Keratinocyte (primary cell): ENCODE measurements at places on chromosomes 16 and 17.

GRCh38 chr17:75645889-75646637 lies 12.8 kb downstream of the SMIM5 start:
- DNase-seq, result no peak
- peaks cover 44% of the 10 kb centered on the region for H3K4me1 ChIP-seq
- H3K27me3 ChIP-seq, result no peaks in the 10 kb centered on the region
- peaks cover 10% of the 10 kb centered on the region for H3K36me3 ChIP-seq

DNA sequence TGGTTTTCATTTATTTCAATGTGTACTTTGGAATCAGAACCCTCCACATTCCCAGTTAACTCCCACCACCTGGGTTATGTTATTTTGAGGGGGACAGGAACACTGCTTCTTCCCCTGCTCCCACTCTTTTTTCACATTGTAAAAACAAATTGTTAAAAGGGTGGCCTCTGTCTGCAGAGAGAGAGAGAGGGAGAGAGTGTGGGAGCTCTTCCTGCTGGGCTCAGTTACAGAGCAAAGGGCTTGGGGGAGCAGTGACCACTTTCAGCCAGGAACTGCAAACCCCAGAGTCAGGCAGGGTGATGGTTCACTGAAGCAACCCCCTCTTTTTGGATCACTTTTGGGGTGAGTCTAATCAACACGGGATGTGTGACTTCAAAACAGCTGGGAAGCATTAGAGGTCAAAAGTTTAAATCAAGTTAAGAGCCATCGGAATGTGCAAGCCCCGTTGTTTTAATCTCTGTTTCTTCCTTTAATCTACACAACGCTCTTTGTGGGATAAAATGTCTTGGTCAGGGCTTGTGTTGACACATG lies 577.0 kb upstream of the CDH11 start:
- H3K4me3 ChIP-seq, result no peak overlapping the region
- H3K27me3 ChIP-seq, result no peaks in the 10 kb centered on the region
- no peak for DNase-seq
- no peaks in the 10 kb centered on the region for H3K4me1 ChIP-seq
- no peaks in the 10 kb centered on the region for H3K36me3 ChIP-seq

DNA sequence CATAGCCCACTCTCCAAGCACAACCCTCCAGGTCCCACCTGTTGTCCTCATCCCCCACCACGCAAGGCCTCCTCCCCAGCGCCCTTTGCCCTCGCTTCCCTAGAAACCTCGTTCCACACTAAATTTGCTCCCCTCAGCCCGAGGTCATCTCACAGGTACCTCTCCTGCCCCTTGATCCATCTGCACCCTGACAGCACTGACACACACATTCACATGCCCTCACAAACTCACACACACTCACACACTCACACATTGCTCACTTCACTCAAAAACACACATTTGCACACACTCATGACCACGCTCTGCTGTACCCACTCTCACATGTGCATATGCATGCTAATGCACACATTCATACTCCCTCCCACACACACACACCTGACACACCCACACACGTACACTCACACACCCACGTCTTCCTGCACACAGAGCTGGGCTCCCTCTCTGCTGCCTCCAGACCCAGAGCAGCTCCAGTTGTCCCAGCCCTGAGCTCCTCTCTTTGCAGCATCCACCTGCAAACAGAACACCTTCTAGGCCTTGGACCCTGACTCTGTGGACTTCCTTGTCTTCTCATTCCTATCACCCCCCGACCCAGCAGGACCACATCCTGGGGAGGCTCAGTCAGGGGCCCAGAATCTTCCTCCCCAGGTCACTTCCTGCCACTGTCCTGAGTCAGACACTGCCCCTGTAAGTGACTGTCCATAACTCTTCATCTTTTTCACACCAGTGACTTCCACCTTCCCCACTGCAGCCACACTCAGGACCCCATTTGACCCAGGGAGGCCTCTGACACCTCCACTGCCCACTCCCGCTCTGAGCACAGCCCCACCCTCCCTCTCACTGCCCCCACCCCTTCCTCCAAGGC lies 4.9 kb downstream of the ASGR2 start:
- H3K36me3 ChIP-seq, result no peaks in the 10 kb centered on the region
- no peak for DNase-seq
- no peak overlapping the region for H3K27ac ChIP-seq
- H3K27me3 ChIP-seq, result peaks cover 3% of the 10 kb centered on the region
- H3K4me3 ChIP-seq, result no peak overlapping the region

GRCh38 chr17:17039911-17040310 lies 2.3 kb upstream of the MPRIP start:
- H3K27ac ChIP-seq, result no peak overlapping the region
- no peaks in the 10 kb centered on the region for H3K36me3 ChIP-seq
- no peak for DNase-seq
- H3K4me3 ChIP-seq, result no peak overlapping the region

DNA sequence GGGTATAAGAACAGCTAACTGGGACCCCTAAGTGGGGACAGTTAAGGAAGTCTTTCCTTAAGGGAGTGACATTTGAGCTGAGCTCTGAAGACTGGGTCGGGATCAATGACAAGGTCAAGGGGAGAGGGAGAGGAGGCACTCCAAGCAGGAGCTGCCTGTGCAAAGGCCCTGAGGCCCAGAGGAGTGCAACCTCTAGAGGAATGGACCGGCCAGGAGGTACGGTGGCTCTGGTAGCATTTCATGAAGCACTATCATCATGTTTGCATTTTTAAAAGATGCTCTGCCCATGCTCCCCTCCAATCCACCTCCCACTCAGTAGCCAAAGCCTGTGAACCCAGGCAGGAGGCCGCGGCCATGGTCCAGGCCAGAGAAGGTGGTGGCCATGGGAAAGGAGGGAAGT lies 27.4 kb downstream of the RBFOX3 start:
- no peaks in the 10 kb centered on the region for H3K4me1 ChIP-seq
- DNase-seq, result no peak
- H3K4me3 ChIP-seq, result no peak overlapping the region

- peaks cover 17% of the 10 kb centered on the region for H3K27me3 ChIP-seq
- no peak for DNase-seq
- H3K27ac ChIP-seq, result no peak overlapping the region
- H3K4me3 ChIP-seq, result no peak overlapping the region
Measured at GRCh38 chr17:39939106-39939505, 11.6 kb downstream of the LRRC3C start.

DNA sequence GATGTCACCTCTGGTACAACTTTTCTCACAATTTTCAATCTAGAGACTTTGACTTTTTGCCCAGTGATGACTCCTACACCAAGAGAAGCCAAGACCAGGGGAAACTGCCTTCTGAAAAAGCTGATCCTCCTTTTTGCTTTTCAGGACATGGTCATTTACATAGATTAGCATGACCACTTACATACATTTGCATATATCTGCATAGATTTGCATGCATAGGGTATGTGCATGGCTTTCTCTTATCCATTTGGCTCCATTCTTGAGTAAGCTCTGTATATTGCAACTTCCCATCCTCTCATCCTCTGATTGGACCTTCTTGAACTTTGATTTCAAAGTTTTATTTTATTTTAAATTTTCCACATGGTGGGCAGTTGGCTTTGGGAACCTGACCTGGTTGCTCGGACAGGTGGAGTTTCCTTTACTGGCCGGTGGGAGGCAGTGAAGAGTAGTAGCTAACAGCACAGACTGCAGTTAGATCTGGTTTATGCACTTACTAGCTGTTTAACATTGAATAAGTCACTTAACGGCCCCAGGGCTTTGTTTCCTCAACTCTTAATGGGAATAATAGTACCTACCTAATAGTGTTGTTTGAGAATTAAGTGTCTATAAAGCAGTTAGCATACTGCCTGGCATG lies 92.9 kb downstream of the GPR139 start:
- H3K27ac ChIP-seq, result no peak overlapping the region
- H3K4me3 ChIP-seq, result no peak overlapping the region
- H3K4me1 ChIP-seq, result no peaks in the 10 kb centered on the region
- no peak for DNase-seq
- no peaks in the 10 kb centered on the region for H3K27me3 ChIP-seq

- no peaks in the 10 kb centered on the region for H3K27me3 ChIP-seq
- H3K4me3 ChIP-seq, result no peak overlapping the region
- peak overlapping the region; percentile 29 for H3K27ac ChIP-seq
- peaks cover 29% of the 10 kb centered on the region for H3K4me1 ChIP-seq
Measured at GRCh38 chr17:2081564-2081963, 26.7 kb downstream of the HIC1 start.

DNA sequence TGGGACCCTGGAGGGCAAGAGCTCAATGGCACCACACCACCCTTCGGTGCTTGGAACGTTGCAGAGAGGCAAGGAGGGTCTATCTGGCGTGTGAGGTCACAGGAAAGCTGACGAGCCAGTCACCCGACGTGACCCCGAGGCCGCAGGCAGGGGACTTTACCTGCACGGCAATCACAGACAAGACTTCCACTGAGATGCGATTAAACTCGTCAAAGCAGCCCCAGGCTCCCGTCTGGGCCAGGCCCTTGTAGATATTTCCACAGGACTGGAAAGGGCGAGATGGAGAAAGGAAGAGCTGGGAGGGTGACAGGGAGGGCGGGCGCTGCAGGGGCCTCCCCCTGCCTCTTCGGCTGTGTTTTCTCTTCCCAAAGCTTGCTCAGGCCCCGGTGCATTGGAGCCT lies 78.3 kb downstream of the DNAH17 start:
- no peaks in the 10 kb centered on the region for H3K36me3 ChIP-seq
- no peak overlapping the region for H3K27ac ChIP-seq
- no peak overlapping the region for H3K4me3 ChIP-seq
- H3K27me3 ChIP-seq, result no peaks in the 10 kb centered on the region

GRCh38 chr16:84244728-84245127 lies 4.9 kb upstream of the KCNG4 start:
- no peak overlapping the region for H3K27ac ChIP-seq
- peaks cover 22% of the 10 kb centered on the region for H3K27me3 ChIP-seq
- no peak for DNase-seq
- H3K36me3 ChIP-seq, result no peaks in the 10 kb centered on the region

DNA sequence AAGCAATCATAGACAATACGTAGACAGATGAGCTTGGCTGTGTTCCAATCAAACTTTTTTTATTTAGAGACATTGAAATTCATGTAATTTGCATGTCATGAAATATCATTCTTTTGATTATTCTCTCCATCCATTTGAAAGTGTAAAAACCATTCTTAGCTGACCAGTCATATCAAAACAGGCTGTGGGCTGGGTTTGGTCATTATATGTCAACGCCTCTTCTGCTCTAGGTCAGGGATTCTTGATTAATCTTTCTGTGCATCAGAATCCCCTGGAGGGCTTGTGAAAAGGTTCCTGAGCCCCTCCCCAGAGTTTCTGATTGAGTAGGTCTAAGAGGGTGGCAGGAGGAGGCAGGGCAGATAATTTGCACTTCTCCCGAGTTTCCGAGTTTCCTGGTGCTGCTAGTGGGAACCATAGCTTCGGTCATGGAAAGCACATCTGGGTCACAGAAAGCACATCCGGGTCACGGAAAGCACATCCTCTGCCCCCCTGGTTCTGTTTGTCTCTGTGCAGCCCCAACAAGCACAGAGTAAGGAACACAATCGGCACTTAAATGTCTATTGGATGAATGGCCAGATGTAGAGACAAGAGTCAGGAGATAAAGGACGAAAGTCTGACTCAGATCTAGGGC lies 16.4 kb downstream of the PIMREG start:
- peaks cover 3% of the 10 kb centered on the region for H3K4me1 ChIP-seq
- peaks cover 6% of the 10 kb centered on the region for H3K36me3 ChIP-seq
- H3K27me3 ChIP-seq, result no peaks in the 10 kb centered on the region
- no peak overlapping the region for H3K27ac ChIP-seq

DNA sequence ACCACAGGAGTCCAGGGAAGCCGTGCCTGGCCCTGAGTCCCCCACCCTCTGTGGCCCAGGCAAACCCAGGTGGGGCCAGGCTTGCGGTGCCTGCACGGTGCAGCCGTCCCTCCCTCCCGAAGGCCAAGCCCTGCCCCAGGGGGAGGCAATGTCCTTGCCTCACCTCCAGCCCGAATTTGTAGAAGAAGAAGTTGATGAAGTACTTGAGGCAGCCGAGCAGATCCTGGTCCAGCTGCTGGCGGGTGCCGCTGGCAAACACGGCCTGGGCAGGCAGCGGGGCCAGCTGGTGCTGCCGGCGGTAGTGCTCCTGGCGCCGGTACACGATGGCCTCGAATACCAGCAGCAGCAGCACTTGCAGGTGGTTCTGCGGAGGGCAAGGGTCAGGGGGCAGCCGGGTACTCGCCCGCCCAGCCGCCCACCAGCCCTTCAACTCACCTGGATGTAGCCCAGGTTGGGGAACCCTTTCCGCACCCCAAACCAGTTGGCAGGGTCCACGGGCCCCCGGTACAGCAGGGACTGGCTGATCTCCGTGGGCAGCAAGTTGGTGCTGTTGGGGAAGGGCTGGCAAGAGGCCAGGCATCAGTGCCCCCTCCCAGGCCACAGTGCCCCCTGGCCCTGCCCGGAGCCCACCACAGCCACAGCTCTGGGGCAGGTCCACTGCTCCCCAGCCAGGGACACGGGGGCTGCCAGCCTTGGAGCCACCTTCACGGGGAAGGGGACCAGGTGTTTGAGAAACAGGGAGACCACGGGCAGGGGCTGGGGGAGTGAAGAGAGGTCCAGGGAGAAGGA lies 26.1 kb downstream of the CTU2 start:
- DNase-seq, result no peak
- H3K36me3 ChIP-seq, result peaks cover 45% of the 10 kb centered on the region
- H3K27ac ChIP-seq, result no peak overlapping the region
- H3K4me3 ChIP-seq, result no peak overlapping the region

GRCh38 chr16:85954927-85955519 lies 56.1 kb downstream of the IRF8 start:
- no peak overlapping the region for H3K27ac ChIP-seq
- H3K4me3 ChIP-seq, result no peak overlapping the region
- H3K36me3 ChIP-seq, result no peaks in the 10 kb centered on the region
- H3K27me3 ChIP-seq, result peaks cover 2% of the 10 kb centered on the region
- no peak for DNase-seq

DNA sequence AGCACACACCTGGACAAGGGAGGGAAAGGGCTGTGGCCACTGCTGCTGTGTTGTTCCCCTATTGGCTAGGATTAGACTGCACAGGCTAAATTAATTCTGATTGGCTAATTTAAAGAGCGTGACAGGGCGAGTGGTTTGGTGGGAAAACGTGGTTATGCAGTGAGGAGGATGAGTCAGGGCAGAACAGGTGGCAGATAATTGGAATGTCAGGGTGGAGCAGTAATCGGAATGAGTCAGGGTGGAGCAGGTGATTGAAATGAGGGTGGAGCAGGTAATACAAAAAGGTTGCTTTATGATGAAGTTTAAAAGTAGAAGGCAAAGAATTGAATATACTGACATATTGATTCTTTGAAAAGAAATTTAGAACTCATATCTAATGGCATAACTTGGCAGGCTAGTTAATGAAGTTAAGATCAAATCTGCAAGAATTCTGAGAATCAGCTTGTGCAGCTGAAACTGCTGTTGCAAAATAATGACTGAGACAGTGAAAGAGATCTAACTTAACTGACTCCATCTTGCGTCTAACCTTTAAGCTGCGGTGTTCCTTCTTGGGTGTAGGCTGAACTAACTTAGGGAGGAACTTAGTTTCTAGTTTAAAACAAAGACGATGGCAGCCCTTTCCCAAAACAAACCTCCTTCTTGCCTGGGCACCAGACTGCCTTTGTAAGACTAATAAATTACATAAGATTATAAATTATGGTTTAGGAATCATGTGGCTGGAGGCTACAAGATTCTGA lies 174.3 kb downstream of the UTP18 start:
- no peaks in the 10 kb centered on the region for H3K27me3 ChIP-seq
- peak; percentile 53 for DNase-seq
- H3K36me3 ChIP-seq, result no peaks in the 10 kb centered on the region
- no peak overlapping the region for H3K4me3 ChIP-seq
- H3K4me1 ChIP-seq, result peaks cover 8% of the 10 kb centered on the region
